Activated CD4-positive, alpha-beta T cell treated with anti-CD3 and anti-CD28 coated beads for 48 hours (primary cell): ENCODE measurements at places on chromosomes 2 and 18.
A peak's percentile ranks its signal among the peaks of the same experiment; 100 is the strongest.

GRCh38 chr2:7031547-7032245 is 114.5 kb downstream of the RNF144A start:
- DNase-seq, result peak; percentile 37

GRCh38 chr2:77566582-77566981 is 44.4 kb upstream of the LRRTM4 start:
- no peak for DNase-seq

GRCh38 chr2:221571551-221572218 is 419 bp downstream of the EPHA4 start:
- DNase-seq, result peak; percentile 17

DNA sequence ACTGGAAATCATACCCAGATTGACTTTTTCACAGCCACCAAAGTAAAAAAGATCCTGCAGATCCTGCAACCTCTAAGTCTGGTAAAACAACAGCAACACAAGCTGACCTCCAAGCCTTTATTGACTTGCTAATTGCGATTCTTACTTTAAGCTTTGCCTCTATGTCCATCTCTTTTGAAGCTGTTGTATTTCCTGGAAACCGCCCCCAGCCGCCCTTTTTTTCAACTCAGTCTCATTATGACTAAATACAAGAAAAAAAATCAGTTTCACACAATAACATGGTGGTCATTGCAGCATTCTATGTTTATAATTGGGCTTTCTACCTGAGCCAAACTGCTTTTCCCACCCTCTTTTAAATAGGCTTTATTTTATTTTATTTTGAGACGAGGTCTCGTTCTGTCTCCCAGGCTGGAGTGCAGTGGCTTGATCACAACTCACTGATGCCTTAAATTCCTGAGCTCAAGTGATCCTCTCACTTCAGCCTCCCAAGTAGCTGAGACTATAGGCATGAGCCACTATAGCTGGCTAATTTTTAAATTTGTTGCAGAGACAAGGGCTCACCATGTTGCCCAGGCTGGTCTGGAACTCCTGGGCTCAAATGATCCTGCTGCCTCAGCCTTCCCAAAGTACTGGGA is 76.2 kb downstream of the MOGAT1 start:
- peak; percentile 44 for DNase-seq

GRCh38 chr18:60053747-60054304 is 154.0 kb downstream of the PMAIP1 start:
- no peak for DNase-seq

GRCh38 chr2:240393831-240394410 is 41.5 kb upstream of the GPC1 start:
- no peak for DNase-seq
